ENCODE measurements at places on chromosomes 6 and 20. TPM values are rescaled to one million over a fixed set of nuclear protein-coding genes. Genes with fewer than 3 reads are reported as not detected.

The ZNF334 gene
- 18.9 TPM for polyA plus RNA-seq

DNA sequence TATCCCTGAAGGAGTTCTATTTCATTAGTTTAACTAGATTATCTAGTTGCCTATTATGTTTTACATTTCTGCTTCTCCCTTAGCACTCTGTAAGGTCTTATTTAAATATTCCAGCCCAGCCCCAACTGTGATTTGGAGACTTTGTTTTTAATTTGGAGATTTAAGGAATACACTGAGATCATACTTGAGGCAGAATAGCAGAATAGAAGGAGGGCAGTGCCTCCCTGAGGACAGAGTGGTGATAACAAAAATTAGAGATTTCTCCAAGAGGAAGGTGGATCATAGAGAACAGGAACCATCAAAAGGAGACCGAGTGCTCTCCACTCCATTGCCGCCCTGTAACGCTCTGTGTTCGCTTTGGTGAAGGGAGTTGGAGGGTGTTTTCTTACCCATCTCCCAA is 14.8 kb upstream of the CD164 start:
- DNase-seq = peak; percentile 22

GRCh38 chr6:157789297-157789696 is 33.7 kb upstream of the SNX9 start:
- no peak for DNase-seq

DNA sequence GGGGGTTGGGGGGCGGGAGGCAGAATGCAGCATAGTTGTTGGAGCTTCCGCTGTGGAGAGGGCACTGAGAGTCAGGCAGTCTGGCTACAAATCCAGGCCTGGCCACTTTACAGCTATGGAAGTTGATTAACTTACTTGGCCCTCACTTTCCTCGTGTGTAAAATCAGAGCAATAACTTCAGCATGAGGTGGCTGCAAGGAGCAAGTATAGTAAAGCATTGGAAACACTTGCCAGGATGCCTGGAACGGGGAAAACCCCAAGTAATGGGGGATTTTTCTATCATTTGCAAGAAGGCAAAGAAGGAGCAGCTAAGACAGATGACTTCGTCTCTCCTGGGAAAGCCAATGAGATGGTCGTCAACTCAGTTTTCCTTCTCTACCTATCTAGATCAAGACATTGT is 35.8 kb downstream of the AGPAT4 start:
- peak; percentile 20 for DNase-seq

The CLDN20 gene
- polyA plus RNA-seq = 0.35 TPM

DNA sequence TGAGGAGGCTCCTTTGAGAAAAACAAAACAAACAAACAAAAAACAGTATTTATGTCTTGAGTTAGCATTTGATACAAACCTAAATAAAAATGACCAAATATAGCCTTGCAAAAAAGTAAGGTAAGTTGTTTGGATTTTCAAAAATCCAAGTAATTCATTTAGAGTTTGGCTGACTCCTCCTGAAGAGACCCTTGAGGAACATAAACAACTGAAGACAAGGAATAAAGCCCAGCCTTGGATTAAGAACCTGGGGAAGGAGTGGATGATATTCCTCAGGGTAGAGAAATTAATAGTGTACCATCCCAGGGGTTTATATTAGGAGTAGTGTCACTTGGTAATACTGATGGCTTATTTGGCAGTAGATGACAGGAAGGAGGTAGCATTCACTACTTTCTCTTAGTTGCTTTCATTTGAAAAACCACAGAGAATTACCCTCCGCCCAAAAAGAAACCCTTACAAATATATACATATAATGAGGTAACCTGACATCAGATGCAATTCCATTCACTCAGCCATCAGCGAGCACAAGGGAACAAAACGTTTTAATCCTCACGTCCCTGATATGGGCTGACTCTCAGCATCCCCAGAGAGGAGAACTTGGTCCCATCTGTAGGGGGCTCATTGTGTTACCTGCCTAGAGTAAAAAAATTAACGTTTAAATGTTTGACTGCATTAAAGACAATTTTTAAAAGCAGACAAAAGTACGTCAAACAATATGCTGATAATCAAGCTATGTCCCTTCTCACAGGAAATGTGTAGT is 57.0 kb downstream of the SOBP start:
- DNase-seq = no peak

GRCh38 chr6:138485586-138486248 is 13.6 kb downstream of the NHSL1 start:
- DNase-seq = no peak

All from muscle of back (tissue), 13 donors.